Mesendoderm (in vitro differentiated cells): ENCODE measurements at places on chromosomes 13 and 19.
A peak's percentile ranks its signal among the peaks of the same experiment; 100 is the strongest.

DNA sequence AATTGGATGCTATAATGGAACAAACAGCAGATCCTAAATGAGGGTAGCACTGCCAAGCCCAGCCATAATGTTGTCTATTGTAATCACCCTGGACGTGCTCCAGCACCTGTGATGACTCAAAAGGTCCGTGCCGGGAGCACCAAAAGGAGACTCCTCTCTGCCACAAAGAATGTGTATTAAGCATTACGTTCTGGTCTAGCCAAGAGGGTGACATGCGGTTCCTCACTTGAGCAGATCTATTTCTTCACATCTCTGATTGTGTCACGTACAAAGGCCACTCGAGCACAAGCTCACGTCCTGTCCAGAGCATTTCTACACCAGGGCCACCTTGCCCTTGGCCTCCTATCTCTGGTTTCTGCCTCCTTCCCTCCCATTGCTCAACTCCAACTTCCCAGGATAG lies 219.9 kb upstream of the IRS2 start:
- no peak for DNase-seq

DNA sequence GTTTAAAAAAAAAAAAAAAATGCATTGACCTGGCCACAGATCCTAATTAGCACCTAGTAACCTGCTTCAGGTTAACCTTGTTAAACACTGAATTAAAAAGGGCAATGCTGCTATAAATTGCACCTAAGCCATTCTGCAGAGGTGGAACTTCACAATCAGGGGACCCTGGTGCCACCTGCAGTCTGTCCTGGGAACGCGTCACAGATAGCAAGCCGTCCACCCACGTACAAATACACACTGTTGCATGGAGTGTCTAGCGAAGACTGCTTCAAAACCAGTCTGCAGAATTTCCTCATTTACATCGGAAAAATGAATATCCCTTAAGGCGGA lies 169.3 kb downstream of the COL4A1 start:
- no peak for DNase-seq

DNA sequence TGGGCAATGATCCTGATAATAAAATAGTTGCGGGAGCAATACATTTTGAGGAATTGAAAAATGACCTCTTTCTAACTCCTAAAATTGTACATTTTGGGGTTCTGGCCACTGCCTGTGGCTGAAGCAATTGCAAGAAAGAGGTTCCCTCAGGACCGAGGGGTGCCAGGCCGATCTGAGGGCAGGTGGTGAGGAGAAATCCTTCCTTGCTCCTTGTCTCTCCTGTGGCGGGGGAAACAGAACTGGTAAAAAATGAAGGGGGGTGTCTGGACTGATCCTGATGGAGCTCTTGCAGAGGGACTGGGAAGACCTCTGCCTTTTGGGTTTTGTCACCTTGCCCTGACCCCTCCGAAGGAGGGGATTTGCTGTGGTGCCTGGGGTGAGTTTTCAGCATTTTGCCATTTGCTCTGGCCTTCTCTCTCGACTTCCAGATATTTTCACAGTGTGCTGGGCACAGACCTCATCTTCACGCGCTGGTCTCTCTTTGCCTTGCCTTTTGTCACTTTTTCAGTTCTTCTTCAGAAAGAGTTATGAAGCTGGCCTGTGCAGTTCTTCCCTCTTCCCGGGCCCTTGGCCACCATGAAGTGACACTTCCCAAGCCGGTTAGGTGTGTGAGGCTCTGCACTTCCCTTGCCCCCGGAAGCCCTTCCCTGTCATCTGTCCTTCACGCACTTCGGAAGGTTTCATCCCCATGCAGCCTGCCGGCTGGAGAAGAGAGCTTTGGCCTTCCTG lies 22.2 kb downstream of the NFIX start:
- DNase-seq, result peak; percentile 63

GRCh38 chr13:34911159-34911558 lies 30.9 kb upstream of the NBEA start:
- no peak for DNase-seq

DNA sequence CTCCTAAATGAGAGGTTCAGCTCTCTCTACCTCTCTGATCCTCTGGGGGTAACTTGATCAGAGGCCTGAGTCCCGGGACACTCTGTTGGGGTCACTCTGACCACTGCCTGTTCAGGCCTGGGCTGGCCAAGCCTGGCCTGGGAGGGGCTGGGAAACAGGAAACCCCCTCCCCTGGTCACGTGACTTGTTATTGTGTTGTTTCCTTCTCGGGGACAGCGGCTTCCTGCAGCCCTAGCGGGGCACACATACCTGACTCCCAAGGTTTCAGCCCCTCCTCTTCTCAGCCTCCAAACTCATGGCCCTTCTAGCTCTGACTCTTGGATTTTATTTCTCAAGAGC lies at the start of gene USHBP1:
Gene USHBP1 (minus strand): TSS at position 105 of the 339 bp plus-strand sequence. CDS start 446 bp downstream, outside the sequence.
- peak; percentile 74 for DNase-seq

DNA sequence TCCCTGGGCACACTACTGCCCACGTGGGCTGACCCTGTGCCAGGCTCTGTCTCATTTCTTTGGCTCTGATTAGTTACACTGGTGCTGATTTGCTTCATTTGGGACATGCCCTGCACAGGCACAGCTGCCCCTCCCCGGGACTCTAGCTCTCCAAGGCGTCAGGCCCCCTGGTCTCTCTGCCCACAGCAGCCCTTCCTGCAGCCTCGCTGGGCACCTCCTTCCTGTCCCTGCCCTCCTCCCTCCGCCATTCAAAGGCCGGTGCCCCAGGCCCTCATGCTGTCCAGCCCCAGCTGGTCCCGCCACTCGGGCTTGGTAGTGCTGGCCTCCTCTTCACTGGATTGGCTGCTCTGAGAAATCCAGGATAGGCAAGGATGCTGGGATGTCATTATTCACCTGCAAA lies 73.1 kb downstream of the ERICH6B start:
- DNase-seq, result no peak

DNA sequence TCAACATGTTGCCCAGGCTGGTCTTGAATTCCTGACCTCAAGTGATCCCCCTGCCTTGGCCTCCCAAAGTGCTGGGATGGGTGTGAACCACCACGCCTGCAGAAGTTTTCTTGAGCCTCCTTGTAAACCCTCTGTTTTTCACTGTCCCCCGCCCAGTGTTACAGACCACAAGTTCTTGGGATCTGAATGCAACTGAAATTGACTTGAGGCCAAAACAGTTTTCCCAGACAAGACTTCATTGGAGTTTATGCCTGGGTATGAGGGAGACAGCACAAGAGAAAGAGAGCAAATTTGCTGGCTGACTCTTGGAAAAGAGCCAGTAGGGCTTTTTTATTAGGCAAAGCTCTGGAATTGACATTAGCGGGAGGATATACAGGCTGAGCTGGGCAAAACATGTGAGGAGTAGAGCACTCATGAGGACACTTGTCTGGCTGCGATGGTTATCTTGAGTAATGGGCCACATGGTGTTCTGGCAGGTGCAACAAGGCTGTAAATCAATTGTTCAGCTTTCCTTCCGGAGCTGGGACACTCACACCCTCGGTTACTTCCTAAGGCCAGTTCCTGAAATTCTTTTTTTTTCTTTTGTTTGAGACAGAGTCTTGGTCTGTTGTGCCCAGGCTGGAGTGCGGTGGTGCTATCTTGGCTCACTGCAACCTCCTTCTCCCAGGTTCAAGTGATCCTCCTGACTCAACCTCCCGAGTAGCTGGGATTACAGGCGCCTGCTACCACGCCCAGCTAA lies 12.7 kb upstream of the HNRNPL start:
- DNase-seq, result no peak

GRCh38 chr13:94384231-94384905 lies 95.1 kb downstream of the DCT start:
- DNase-seq, result no peak

- no peak for DNase-seq
Measured at GRCh38 chr13:113327766-113328471, 30.9 kb downstream of the LAMP1 start.

- no peak for DNase-seq
Measured at GRCh38 chr13:64130600-64130999, 2715.0 kb upstream of the PCDH20 start.

- peak; percentile 69 for DNase-seq
Measured at GRCh38 chr13:51222686-51223559, 725 bp downstream of the FAM124A start.
